ENCODE measurements at places on chromosomes 2 and 18. TPM values are rescaled to one million over a fixed set of nuclear protein-coding genes. Genes with fewer than 3 reads are reported as not detected.

DNA sequence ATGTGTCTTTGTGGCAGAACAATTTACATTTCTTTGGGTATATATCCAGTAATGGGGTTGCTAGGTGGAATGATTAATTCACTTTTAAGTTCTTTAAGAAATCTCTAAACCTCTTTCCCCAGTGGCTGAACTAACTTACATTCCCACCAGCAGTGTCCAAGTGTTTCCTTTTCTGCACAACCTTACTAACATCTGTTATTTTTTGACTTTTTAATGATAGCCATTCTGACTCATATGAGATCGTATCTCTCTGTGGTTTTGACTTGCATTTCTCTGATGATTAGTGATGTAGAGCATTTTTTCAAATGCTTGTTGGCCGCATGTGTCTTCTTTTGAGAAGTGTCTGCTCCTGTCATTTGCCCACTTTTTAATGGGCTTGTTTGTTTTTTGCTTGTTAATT, 43.1 kb upstream of the PTH2R start:
- peak; percentile 82 for DNase-seq
- no peaks in the 10 kb centered on the region for H3K36me3 ChIP-seq
- H3K27me3 ChIP-seq, result no peaks in the 10 kb centered on the region
- H3K4me1 ChIP-seq, result peaks cover 11% of the 10 kb centered on the region
- peak overlapping the region; percentile 53 for H3K27ac ChIP-seq

GRCh38 chr2:193502363-193503035, 1307.8 kb upstream of the TMEFF2 start:
- no peaks in the 10 kb centered on the region for H3K36me3 ChIP-seq
- H3K27ac ChIP-seq, result no peak overlapping the region
- H3K4me3 ChIP-seq, result no peak overlapping the region
- H3K4me1 ChIP-seq, result no peaks in the 10 kb centered on the region
- H3K27me3 ChIP-seq, result no peaks in the 10 kb centered on the region
- DNase-seq, result no peak

DNA sequence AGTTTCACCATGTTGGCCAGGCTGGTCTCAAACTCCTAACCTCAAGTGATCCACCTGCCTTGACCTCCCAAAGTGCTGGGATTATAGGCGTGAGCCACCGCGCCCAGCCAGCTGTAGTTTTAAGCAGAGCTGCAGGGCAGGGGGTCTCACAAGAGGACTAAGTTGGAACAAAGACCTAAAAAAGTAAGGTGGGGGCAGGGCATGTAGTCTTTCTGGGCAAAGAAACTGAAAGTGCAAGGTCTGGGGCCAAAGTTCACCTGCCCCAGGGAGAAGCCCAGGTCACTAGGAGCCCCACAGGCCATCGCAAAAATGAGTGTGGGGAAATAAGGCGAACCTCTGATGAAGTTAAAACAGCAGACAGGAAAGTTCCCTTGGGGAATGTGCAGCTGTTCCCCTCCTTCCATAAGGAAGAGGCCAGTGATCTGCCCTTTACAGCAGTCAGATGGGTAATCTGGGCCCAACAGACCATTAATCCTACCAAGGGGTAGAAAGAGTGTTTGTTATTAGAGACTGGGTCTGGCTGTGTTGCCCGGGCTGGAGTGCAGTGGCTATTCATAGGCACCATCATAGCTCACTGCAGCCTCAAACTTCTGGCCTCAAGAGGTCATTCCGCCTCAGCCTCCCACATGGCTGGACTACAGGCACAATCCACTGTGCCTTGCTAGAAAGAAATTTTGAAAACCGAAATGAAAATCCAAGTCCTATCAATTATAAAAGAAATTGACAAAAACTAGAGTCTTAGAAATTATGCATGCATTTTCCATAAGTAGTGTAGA, 2.8 kb downstream of the SCLY start:
- no peaks in the 10 kb centered on the region for H3K27me3 ChIP-seq
- peaks cover 7% of the 10 kb centered on the region for H3K36me3 ChIP-seq
- H3K4me3 ChIP-seq, result no peak overlapping the region
- H3K27ac ChIP-seq, result no peak overlapping the region
- no peak for DNase-seq
- H3K4me1 ChIP-seq, result peaks cover 13% of the 10 kb centered on the region

- H3K4me3 ChIP-seq, result no peak overlapping the region
- H3K27me3 ChIP-seq, result no peaks in the 10 kb centered on the region
- peaks cover 6% of the 10 kb centered on the region for H3K4me1 ChIP-seq
- DNase-seq, result no peak
- H3K36me3 ChIP-seq, result no peaks in the 10 kb centered on the region
Measured at GRCh38 chr2:148926981-148927401, 52.0 kb downstream of the KIF5C start.

Gene ABCB11
- total RNA-seq, result under 0.01 TPM

Gene CERKL
- not detected for total RNA-seq

GRCh38 chr18:21513292-21513691, 87.2 kb downstream of the ESCO1 start:
- H3K27ac ChIP-seq, result no peak overlapping the region
- H3K4me3 ChIP-seq, result no peak overlapping the region
- peaks cover 2% of the 10 kb centered on the region for H3K36me3 ChIP-seq
- no peaks in the 10 kb centered on the region for H3K27me3 ChIP-seq
- DNase-seq, result no peak
